ENCODE measurements at places on chromosomes 5 and 9.

DNA sequence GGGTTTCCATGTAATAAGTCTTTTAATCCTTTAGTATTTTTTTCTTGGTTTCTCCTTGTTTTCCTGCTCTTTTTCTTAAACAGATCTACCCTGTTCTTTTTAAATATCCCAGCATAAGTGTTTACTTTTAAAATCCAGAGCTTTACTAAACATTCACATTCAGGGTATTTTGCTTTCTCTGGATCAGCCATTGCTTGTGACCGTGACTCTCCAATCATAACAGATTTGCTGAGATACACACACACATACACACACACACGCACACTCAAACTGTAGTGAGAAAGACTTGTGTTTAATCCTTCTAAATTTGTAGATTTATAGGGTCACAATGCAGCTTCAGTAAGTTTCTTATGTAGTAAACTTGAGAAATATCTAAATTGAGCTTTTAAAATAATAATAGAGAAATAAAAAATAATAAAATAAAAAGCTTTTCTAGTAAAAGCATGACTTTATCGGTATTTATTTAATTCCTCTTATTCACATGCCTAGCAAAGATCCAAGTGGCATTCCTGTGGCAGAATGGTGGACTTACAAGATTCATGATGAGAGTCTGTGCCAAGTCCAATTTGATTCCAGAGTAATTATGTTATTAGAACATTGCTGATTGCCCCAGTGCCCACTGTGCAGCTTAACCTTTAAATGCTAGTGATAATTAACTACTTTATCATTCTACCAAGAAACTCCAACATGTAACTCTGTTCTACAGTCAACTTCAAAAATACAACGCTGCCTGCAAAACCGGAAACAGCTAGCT, 129.0 kb downstream of the TLE4 start:
- DNase-seq, result no peak

DNA sequence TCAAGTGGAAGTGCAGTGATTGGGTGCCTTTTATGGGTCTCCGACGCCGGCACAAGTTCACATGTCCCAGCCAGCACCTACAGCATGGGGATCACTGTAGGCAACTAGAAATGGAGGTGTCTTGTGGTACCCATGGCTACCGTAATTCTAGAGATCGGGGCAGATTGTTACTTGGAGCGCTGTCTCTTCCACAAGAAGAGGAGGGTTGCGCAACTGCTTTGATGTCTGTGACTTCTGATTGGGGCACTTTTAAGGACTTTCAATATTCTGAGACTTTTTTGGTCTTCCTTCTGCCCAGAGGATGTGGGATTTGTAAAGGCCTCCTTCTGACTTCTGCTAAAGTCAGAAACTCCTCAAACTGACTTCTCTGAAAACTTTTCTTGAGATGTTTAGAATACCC, 41.9 kb downstream of the GLRX start:
- no peak for DNase-seq

- no peak for DNase-seq
These were observed 3.0 kb downstream of the NOXA1 start for GRCh38 chr9:137426018-137426681.

GRCh38 chr5:160743027-160743426, 109.0 kb downstream of the ATP10B start:
- no peak for DNase-seq

GRCh38 chr5:97480313-97480712, 297.3 kb upstream of the RIOK2 start:
- DNase-seq, result no peak

DNA sequence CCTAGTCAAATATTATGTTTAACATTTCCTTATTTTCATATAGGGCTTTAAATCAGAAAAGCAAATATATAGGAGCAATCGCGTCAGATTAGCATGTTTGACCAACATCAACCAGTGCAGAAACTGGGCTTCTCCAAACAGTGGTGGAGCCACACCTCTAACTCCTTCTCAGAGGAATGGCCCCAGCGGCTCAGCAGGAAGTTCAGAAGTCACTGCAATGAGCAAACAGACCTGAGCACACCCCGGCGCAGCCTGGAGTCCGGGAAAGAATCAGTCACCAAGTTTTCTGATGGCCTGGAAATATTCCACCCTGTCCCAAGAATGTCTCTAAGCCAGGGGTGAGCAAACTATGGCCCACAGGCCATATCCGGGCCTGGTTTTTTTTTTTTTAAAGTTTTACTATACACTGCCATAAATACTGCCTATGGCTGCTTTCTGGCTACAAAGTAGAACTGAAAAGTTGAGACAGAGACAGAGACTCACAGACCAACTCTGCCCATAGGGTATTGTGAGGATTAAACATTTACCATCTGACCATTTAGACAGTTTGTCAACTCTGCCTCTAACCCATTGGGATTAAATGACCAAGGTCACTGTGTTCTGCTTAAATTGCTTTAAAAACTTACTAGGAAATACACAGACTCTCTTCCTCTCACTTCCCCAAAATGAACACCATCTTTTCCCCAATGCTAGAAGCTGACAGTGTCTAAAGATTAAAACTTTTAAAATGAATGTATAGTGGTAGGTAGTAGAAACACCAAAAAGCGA, 5.4 kb downstream of the GOLM1 start:
- DNase-seq, result peak; percentile 22

- DNase-seq, result no peak
These were observed 9.7 kb downstream of the ZNF462 start for GRCh38 chr9:106872641-106873040.

- no peak for DNase-seq
These were observed 2.9 kb downstream of the AKNA start for GRCh38 chr9:114384836-114385396.

DNA sequence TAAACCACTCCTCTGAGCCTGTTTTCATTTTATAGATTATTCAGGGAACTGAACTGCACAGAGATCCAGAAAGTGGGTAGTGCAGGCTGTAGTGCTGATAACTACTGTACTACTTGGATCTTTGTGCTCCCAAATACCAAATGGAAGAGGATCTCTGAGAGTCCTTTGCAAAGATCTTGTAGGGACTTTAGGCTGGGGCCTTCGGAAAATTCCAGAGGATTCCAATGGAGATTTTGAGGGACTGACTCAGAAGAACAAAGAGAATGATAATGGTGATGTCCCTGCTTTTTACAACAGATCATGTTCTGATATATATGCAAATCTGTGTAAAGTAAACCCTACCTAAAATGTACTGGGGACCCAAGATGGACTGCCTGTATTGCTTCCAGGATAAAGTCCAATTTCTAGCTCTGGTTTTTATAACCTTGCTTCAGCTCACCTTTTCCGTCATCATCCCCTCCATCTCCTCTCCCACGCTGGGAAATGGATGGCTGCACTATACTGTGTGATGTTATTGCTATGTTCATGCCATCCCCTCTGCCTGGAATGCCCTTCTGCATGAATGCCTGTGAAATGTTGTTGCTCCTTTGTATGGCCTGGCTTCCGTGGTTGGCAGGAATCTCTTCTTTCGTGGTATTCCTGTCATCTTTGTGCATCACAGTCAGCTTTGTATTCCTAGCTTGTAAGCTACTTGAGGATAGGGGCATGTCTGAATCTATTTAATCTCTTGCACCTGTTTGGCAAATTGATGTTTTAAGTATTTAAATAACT, 9.7 kb upstream of the PSMD5 start:
- DNase-seq, result no peak

Measured in glomerular endothelial cell (primary cell).